ENCODE measurements at places on chromosomes 2 and 18. TPM values are rescaled to one million over a fixed set of nuclear protein-coding genes. Genes with fewer than 3 reads are reported as not detected.

The COLEC12 gene
- 0.04 TPM for total RNA-seq

The C2orf78 gene
- total RNA-seq: not detected

The NT5C1B gene
- total RNA-seq: not detected

The PTPRN gene
- total RNA-seq: not detected

The DSEL gene
- total RNA-seq: 0.46 TPM

The ORC4 gene
- total RNA-seq: 35.4 TPM

The LOXHD1 gene
- total RNA-seq: not detected

The MOGAT1 gene
- total RNA-seq: not detected

The ALKAL2 gene
- not detected for total RNA-seq

The ARHGEF4 gene
- 1.2 TPM for total RNA-seq
